Thoracic aorta (tissue), 2 donors: ENCODE measurements at places on chromosomes 1 and 21. TPM values are rescaled to one million over a fixed set of nuclear protein-coding genes. Genes with fewer than 3 reads are reported as not detected.

The SFPQ gene
- total RNA-seq, result 362 TPM

GRCh38 chr1:48810740-48811139 is 34.0 kb upstream of the BEND5 start:
- no peak for DNase-seq
- no peaks in the 10 kb centered on the region for H3K36me3 ChIP-seq
- no peak overlapping the region for H3K27ac ChIP-seq
- H3K27me3 ChIP-seq, result no peaks in the 10 kb centered on the region
- H3K4me1 ChIP-seq, result peaks cover 7% of the 10 kb centered on the region

DNA sequence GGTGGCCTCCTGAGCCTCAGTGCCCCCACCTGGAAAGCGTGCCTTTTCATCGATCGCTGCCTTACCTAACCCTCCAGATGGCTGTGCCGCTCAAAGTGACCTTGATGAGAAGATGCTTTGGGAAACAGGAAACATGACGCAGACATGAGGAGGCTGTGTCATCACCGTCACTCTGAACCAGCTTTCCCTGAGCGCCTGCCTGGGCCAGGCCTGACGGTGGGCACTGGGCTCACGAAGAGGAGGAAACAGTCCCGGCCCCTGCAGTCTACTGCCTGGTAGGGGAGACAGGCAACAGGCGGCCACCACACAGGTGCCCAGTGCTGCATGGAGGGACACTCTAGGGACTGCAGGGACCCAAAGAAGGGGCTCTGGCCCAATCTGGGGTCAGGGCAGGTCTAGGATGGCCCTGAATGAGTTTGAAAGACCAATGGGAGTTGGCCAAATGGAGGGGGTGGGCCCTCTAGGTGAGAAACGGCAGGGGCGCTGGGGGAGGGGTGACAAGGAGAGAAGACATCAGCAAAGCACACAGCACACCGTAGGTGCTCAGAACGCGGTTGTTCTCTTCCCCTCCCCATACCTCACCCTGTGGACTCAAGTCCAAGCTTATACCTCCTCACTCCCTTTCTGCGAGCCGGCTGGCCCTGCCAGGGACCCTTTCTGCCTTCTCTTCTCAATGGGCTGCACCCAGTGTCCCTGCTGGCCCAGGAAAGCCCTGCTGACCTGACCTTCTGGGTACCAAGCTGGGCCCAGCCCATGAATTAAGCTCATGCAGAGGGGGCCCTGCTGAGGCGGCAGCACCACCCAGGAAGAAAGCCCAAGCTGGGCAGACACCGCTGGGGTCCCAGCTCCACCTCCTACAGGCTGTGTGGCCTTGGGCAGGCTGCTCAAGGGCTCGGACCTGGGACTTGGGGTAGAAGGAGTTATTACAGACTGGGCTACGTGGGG is 44.9 kb downstream of the GLIS1 start:
- no peak overlapping the region for H3K27ac ChIP-seq
- no peaks in the 10 kb centered on the region for H3K36me3 ChIP-seq
- H3K4me3 ChIP-seq, result no peak overlapping the region
- no peaks in the 10 kb centered on the region for H3K27me3 ChIP-seq

DNA sequence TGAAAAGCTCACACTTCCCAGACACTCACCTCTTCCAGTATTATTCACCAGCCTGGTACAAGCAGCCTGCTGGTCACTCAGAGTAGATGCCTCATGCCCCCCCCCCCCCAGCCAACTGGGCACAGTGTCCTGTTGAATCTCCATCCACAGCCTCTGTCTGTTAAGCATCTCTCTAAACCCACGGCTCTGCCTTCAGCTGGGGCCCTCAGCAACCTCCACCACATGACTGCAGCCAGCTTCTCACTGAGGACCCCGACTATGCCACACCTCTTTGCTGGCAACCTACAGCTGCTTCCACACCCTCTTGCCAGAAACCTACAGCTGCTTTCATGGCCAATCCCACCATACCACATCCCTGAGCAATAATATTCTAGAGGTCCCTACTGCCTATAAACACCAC is 113.1 kb downstream of the RHOU start:
- H3K4me3 ChIP-seq, result no peak overlapping the region
- H3K27ac ChIP-seq, result no peak overlapping the region
- no peaks in the 10 kb centered on the region for H3K4me1 ChIP-seq
- DNase-seq, result no peak
- H3K27me3 ChIP-seq, result no peaks in the 10 kb centered on the region

DNA sequence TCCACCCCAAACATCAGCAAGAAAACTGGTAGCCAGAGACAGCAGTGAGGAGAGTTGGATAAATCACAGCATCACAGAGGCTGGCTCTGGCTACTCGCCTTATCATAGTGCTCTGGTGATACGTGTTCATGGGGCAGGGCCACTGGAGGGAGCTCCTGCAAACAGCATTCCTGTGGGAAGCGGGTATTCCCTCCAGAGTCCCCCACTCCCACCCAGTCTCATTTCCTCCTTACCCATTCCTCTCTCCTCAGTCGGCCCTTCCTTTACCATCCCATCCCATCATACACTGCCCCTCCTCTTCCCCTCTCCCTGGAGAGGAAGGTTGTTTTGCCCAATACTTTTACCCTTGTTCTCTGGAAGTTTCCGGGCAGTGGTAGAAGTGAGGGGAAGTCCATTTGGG is 7.1 kb downstream of the NHLH2 start:
- H3K27ac ChIP-seq, result no peak overlapping the region
- H3K4me1 ChIP-seq, result peaks cover 16% of the 10 kb centered on the region
- no peak overlapping the region for H3K4me3 ChIP-seq
- no peaks in the 10 kb centered on the region for H3K36me3 ChIP-seq
- no peak for DNase-seq
- peaks cover 13% of the 10 kb centered on the region for H3K27me3 ChIP-seq

- DNase-seq, result no peak
- peak overlapping the region; percentile 47 for H3K27ac ChIP-seq
- peaks cover 44% of the 10 kb centered on the region for H3K4me1 ChIP-seq
Observed at GRCh38 chr1:225447650-225448089, 19.8 kb upstream of the LBR start.

GRCh38 chr1:98119796-98120195 is 199.0 kb upstream of the DPYD start:
- H3K4me1 ChIP-seq, result no peaks in the 10 kb centered on the region
- no peaks in the 10 kb centered on the region for H3K27me3 ChIP-seq
- H3K27ac ChIP-seq, result no peak overlapping the region
- H3K36me3 ChIP-seq, result no peaks in the 10 kb centered on the region
- no peak overlapping the region for H3K4me3 ChIP-seq

GRCh38 chr1:103120981-103121380 is 12.7 kb upstream of the COL11A1 start:
- no peaks in the 10 kb centered on the region for H3K4me1 ChIP-seq
- no peak for DNase-seq
- H3K36me3 ChIP-seq, result no peaks in the 10 kb centered on the region
- H3K4me3 ChIP-seq, result no peak overlapping the region
- H3K27ac ChIP-seq, result no peak overlapping the region

- no peak overlapping the region for H3K27ac ChIP-seq
- H3K4me3 ChIP-seq, result no peak overlapping the region
- no peaks in the 10 kb centered on the region for H3K36me3 ChIP-seq
- DNase-seq, result no peak
Observed at GRCh38 chr1:237119091-237119490, 77.1 kb downstream of the RYR2 start.

DNA sequence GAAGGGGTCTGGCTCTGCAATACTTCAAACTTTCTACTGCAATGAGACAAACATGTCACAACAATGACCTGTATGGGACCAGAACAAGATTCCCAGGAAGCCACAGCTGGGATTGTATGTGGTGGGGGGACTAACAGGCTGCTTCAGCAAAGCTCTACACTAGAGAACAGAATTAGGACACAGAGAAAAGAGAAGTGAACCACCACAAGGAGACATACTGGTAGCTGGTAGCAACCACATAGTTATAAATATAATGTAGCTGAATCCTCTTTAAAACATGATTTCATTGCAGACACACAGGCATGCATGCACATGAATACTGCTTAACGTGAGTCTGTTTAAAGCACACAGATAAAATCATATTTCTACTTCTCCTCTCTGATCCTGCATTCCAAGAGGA is 3.5 kb upstream of the ILDR2 start:
- no peak overlapping the region for H3K4me3 ChIP-seq
- H3K27ac ChIP-seq, result no peak overlapping the region
- no peaks in the 10 kb centered on the region for H3K27me3 ChIP-seq
- peaks cover 3% of the 10 kb centered on the region for H3K4me1 ChIP-seq

DNA sequence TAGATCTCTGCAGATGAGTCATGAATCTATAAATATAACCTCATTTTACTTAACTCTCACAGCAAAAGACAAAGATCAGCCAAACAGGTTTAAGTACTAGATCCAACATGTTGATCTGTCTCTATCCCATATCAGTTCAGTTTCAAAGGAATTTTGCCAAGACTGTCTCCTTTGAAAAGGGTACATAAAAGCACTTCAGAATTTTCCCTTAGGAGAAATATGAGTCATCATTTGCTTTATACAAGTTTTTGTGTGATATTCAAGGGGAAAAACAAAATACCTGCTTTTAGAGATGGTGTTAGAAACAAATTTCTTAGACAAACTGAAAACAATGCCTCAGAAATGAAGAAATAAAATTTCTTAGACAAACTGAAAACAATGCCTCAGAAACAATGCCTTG is 73.5 kb upstream of the LRRC7 start:
- DNase-seq, result no peak
- H3K36me3 ChIP-seq, result no peaks in the 10 kb centered on the region
- no peak overlapping the region for H3K4me3 ChIP-seq
- no peaks in the 10 kb centered on the region for H3K27me3 ChIP-seq
- H3K27ac ChIP-seq, result no peak overlapping the region

DNA sequence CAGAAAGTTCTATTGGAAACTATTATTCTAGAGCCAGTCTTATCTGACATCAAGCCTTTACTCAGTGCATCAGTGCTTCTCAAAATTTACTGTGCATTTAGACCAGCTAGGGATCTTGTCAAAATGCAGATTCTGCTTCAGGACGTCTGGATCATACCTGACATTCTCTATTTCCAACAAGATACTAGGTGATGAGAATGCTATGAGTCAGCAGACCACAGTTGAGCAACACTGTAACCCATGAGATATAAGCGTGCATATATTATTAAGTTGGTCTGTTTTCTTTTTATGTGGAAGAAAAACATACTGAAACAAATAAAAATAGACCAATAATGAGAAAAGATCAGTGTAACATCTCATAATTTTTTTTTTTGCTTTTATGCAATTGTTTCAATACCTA is 40.4 kb upstream of the KCNH1 start:
- H3K27ac ChIP-seq, result no peak overlapping the region
- H3K27me3 ChIP-seq, result no peaks in the 10 kb centered on the region
- DNase-seq, result no peak

GRCh38 chr21:40841524-40842196 is 5.3 kb downstream of the DSCAM start:
- H3K27ac ChIP-seq, result no peak overlapping the region
- no peaks in the 10 kb centered on the region for H3K27me3 ChIP-seq
- H3K36me3 ChIP-seq, result no peaks in the 10 kb centered on the region
- H3K4me1 ChIP-seq, result no peaks in the 10 kb centered on the region
- peak overlapping the region; percentile 42 for H3K4me3 ChIP-seq

GRCh38 chr1:25617625-25618432 is 1.2 kb downstream of the MAN1C1 start:
- H3K4me3 ChIP-seq, result peak overlapping the region; percentile 93
- DNase-seq, result no peak
- no peaks in the 10 kb centered on the region for H3K36me3 ChIP-seq
- no peaks in the 10 kb centered on the region for H3K27me3 ChIP-seq
- peaks cover 47% of the 10 kb centered on the region for H3K4me1 ChIP-seq
- peak overlapping the region; percentile 44 for H3K27ac ChIP-seq

- no peak for DNase-seq
- no peaks in the 10 kb centered on the region for H3K27me3 ChIP-seq
- H3K4me1 ChIP-seq, result peaks cover 49% of the 10 kb centered on the region
- no peaks in the 10 kb centered on the region for H3K36me3 ChIP-seq
- H3K4me3 ChIP-seq, result no peak overlapping the region
Observed at GRCh38 chr1:47755101-47755990, 241.8 kb downstream of the TRABD2B start.
